Hair follicular keratinocyte (primary cell): ENCODE measurements at places on chromosomes 16 and 17. TPM values are rescaled to one million over a fixed set of nuclear protein-coding genes. Genes with fewer than 3 reads are reported as not detected.

The CLEC18B gene
- 1.2 and 2.1 TPM in 2 replicates for total RNA-seq

The RAB37 gene
- total RNA-seq = not detected in 2 replicates

The TP53TG3D gene
- total RNA-seq = not detected in 2 replicates

The PRR29 gene
- total RNA-seq = 0.19 TPM in 1 of 2 replicates, not detected in the other

The NUTF2 gene
- 313 and 331 TPM in 2 replicates for total RNA-seq

The MT1F gene
- 12.2 and 42.8 TPM in 2 replicates for total RNA-seq

The AARSD1 gene
- 25.8 and 40.6 TPM in 2 replicates for total RNA-seq

The KRTAP16-1 gene
- not detected in 2 replicates for total RNA-seq

The ARHGDIG gene
- not detected in 2 replicates for total RNA-seq

The SPOP gene
- 20.9 and 29.1 TPM in 2 replicates for total RNA-seq

The GPR179 gene
- not detected in 2 replicates for total RNA-seq

The CDRT15 gene
- not detected in 2 replicates for total RNA-seq

The SERPINF2 gene
- total RNA-seq = 0.08 and 0.70 TPM in 2 replicates

The MPP3 gene
- total RNA-seq = 6.2 and 8.6 TPM in 2 replicates

The MARVELD3 gene
- 9.2 and 9.6 TPM in 2 replicates for total RNA-seq

The CRYBA1 gene
- not detected in 2 replicates for total RNA-seq

The TM4SF5 gene
- total RNA-seq = not detected in 2 replicates

The KRTAP4-4 gene
- total RNA-seq = not detected in 2 replicates

The TMEM114 gene
- not detected in 2 replicates for total RNA-seq
